ENCODE measurements at places on chromosomes 1 and 21. TPM values are rescaled to one million over a fixed set of nuclear protein-coding genes. Genes with fewer than 3 reads are reported as not detected.

Gene NRDC
- total RNA-seq: 127 TPM

Gene ETV3L
- total RNA-seq: not detected

Gene LIN28A
- not detected for total RNA-seq

Gene HENMT1
- 17.5 TPM for total RNA-seq

Gene PPP1R8
- total RNA-seq: 48.5 TPM

Gene C1QTNF12
- not detected for total RNA-seq

Gene EPHX1
- total RNA-seq: 9.4 TPM

Measured in parietal lobe (tissue), 2 donors.